CD4-positive, alpha-beta T cell treated with Interferon gamma for 1 hour (primary cell): ENCODE measurements at places on chromosomes 5 and 9.

- DNase-seq = no peak
These were observed 20.8 kb downstream of the FXN start for GRCh38 chr9:69056191-69056815.

- no peak for DNase-seq
These were observed 30.7 kb upstream of the CCNB1 start for GRCh38 chr5:69136293-69136692.

GRCh38 chr9:75909776-75910175 lies 19.3 kb downstream of the PCSK5 start:
- no peak for DNase-seq

DNA sequence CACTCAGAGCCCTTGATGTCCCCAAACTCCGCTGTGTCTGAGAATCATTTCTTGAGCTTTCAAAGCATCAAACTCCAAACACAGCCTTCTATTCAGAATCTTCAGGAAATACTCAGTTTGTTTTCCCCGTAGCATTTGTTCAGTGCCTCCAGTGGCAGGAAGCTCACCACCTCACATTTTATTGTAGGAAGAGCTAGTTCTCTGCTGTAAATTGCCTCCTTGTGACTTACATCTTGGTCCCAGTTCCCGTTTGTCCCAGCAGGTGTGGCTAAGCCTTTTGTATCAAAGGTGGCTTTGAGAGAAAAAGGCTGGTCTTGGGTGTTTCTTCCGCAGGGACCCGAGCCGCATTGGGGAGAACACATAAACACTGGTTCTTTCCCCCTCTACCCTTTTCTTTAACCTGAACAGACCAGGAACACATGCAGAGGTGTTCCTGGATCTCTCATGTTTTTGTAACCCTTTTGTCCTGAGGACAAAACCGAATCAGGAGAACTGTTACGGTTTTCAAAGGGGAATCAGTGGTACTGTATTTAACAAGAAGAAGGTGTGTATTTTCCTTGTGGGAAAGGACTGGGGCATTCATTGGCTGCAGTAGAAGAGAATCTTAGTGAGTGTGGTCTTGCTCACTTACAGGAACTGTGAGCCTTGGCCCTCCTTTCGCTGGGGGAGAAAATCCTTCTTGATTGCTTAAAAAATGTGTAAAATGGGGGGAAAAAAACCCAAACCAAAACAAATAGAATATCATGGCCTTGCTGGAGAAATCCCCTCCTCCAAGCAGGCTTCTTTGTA lies 1.9 kb downstream of the OSMR start:
- DNase-seq = no peak

- no peak for DNase-seq
These were observed 18.7 kb upstream of the CYFIP2 start for GRCh38 chr5:157247267-157247666.

DNA sequence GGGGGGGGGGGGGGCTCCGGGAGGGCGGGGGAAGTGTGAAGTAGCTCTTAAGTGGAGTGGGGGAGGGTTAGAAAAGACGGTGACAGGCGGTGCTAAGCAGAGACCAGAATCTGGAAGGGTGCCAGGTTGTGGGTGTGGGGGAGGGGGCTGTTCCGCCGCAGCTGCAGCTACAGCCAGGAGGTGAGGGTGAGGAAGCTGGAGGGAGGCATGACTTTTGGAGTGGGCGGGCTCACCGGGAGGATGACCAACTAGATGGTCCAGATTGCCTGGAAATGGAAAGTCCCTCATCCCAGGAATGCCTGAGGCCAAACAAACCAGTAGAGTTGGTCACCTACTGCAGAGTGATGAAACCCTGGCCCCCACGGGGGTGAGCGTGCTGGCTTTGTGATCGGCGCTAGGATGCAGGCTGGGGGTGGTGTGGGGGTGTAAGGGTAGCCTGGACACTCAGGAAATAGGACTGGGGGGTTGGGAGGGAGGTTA lies 158.1 kb upstream of the SHB start:
- DNase-seq = peak; percentile 69

DNA sequence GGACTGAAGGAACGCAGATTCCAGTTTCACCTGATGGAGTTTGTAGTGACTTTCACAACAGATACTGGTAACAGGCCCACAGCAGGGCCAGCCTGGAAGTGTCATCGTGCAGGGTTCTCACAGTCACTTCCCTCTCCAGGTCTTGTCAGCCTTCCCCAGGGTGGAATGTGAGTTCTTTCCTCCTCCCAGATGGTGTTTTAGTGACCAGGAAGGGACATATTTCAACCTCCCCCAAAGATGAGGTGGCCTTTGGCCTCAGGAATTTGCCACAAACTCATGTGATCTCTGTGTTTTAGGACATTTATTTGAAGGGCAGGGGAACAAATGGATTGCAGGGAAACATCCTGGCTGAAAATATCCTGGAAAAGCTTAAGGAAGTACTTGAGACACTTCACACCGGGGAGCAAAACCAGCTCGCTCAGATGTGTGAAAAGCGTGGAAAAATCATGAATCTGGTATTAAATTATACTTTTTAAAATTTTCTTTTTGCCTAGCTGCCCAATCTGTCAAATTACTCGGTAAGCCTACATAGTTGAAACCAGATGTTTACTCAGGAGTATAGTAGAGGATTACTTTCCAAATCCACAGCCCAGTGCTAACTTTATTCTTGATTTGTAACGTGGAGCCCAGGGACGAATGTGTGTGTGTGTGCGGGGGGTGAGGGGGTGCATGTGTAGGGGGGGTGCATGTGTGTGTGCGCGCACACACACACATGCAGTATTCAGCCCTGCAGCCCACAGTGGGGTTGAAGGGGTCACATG lies 66.8 kb downstream of the PTPDC1 start:
- DNase-seq = no peak

DNA sequence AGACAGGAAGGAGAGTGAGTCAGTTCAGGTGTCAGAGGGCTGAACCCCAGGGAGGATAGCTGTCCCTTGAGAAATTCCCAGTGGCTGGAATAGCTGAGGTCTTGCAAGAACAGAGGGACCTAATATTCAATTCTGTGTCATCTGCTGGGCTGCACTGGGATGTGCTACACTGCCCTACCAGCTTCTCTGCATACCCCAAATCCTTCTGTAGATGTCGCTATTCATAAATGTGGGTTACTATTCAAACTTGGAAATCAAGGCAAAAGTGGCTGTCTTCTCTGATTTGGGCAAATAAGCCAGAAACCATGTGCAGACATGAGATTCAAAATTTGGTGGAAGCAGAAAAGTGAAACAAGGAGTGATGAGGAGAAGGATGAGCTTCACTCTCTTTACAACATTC lies 16.3 kb downstream of the TNFSF8 start:
- DNase-seq = no peak

DNA sequence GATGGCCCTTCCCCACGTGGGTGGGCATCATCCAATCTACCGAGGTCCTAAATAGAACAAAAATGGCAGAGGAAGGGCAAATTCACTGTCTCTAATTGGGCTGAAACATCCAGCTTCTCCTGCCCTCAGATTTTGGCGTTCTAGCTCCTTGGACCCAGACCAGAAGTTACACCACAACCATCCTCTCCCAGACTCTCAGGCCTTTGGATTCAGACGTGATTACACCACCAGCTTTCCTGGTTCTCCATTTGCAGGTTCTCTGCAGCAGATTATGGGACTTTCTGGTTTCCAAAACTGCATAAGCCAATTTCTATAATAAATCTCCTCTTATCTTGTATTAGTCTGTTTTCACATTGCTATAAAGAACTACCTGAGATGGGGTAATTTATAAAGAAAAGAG lies 73.6 kb upstream of the STARD4 start:
- DNase-seq = no peak

DNA sequence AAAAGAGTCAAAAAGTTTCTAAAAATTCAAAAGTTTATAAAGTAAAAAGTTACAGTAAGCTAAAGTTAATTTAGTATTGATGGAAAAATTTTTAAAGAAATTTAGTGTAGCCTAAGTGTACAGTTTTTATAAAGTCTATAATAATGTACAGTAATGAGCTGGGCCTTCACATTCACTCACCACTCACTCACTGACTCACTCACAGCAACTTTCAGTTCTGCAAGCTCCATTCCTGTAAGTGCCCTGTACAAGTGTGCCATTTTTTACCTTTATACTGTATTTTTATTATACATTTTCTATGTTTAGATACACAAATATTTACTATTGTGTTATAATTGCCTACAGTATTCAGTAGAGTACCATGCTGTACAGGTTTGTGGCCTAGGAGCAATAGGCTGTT lies 239.5 kb upstream of the MAP3K1 start:
- DNase-seq = no peak

DNA sequence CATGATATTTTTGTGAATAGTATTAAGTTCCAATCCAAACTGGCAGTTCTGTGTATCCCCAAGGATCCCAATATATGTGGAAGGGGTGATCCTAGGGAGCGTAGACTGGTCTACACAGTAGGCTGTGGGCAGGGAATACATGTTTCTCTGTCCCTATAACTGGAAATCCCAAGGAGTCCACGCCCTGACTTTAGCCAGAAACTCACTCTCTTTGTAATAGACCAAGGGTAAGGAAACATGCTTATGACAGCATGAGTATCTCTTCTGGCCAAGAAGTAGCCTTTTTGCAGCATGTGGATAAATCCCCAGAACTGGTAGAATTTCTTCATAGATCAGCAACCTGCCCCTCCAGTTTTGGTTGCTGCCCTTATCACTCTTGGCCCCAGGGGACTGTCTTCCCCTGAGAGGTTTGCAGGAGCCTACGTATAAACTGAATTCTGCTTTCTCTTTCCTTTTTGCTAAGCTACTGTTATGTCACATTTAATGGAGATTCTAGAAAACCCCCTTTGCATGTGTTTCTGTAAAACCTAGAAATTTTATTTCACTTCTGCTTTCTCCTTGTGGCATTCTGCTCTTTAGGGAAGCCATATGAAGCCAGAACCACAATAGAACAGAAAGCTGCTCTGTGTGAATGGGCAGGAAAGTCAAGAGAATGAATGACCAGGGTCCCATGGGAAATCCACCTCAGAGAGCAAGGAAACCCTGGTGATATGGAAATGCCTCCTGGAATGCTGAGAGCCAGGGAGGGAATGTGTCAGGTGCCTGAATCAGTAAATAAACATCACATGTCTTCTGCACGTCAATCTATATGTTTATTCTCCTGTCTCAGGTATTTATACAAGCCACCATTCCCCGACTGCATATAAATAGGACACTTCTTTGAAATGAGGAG lies 3.5 kb downstream of the IFNA2 start:
- DNase-seq = peak; percentile 66

DNA sequence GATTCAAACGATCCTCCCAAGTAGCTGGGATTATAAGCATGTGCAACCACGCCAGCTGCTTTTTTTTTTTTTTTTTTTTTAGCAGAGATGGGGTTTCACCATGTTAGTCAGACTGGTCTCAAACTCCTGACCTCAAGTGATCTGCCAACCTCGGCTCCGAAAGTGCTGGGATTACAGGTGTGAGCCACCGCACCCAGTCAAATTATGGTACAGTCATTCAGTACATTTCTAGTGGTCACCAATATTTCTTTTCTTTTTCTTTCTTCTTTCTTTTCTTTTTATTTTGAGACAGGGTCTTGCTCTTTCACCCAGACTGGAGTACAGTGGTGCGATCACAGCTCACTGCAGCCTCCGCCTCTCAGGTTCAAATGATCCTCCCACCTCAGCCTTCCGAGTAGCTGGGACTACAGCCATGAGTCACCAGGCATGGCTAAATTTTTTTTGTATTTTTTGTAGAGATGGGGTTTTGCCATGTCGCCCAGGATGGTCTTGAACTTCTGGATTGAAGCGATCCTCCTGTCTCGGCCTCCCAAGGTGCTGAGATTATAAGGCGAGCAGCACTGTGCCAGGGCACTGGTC lies 25.4 kb upstream of the DCP2 start:
- no peak for DNase-seq

GRCh38 chr5:82905986-82906385 lies 171.2 kb downstream of the TMEM167A start:
- DNase-seq = no peak

DNA sequence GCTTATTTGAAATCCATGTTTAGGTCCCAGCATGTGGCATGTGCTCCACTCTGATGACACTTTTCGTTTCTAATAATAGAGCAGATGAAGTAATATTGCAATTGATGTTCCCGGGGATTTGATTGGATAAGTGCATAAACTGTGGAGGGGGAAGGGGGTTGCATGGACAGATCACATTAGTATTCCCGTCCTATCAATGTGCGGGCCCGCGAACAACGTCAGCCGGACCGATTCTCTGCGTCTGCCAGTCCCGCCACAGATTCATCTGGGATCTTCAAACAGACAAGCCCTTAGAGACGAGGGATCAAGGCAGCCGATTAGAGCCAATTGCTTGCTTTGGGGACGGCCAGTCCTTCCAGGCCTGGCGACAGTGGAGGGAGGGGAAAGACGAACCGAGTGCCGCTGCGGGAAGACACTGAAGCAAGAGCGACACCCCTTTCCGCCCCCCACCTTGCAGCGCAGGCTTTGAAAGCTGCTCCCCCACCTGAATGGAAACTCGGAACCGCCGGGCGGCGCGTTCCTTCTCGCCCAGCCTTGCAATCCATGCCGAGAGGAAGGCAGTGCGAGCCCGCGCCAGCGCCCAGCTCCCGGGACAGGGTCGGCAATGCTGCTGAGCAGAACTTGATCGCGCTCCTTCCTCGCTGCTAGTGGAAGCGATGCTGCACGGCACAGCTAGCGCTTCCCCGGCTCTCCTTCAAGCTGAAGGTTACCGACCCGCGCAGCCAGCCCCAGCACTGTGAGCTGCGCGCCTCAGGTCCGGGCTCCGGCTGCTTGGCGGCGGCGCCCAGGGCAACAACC lies at the start of gene RGS7BP:
Gene RGS7BP, plus strand, starts transcription at position 247 of the 798 bp plus-strand sequence. CDS start 610 bp downstream, outside the sequence.
- DNase-seq = no peak

GRCh38 chr9:99457981-99458380 lies 235.9 kb downstream of the SEC61B start:
- DNase-seq = no peak

GRCh38 chr5:38827525-38827924 lies 18.3 kb upstream of the OSMR start:
- DNase-seq = no peak

DNA sequence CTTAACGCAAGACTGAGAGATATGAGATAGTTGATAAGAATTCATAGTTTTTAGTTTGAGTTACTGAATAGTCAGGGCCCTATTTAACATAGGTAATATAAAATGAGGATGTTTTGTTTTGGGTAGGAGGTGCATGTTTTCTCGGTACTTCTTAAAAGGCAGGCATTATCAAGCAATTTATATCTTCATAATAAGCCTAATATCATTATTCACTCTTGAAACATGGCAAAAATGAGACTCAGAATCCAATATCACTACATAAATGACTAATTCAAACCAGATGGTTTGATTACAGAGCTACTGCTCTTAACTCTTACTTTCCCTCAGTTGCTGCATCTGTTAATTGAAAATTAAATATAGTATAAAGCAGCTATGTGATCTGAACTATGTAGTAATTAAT lies 2038.7 kb downstream of the EFNA5 start:
- DNase-seq = no peak
